ENCODE measurements at places on chromosomes 7 and 10. TPM values are rescaled to one million over a fixed set of nuclear protein-coding genes. Genes with fewer than 3 reads are reported as not detected.

The CRYGN gene
- total RNA-seq = not detected

DNA sequence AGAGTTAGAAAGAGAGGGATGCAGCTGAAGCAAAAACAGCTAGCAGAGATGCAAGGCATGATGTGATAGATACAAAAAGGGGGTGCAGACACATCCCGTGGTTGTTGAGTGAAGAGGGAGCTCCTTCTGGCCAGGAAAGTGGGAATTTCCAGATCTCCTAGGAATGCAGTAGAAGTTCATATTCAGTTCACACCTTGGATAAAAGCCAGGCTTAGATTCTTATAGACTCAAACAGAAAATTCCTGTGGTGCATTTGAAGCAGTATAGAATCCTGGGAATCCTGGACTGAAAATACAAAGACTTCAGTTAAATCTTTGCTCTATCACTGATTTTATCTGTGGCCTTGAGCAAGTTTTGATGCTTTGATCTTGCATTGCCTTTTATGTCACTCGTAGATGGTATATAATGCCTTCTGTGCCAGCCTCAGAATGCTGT lies 33.9 kb downstream of the SGPL1 start:
- no peak for DNase-seq

- no peak for DNase-seq
These were observed 244.3 kb downstream of the PRKG1 start for GRCh38 chr10:51318399-51319172.

DNA sequence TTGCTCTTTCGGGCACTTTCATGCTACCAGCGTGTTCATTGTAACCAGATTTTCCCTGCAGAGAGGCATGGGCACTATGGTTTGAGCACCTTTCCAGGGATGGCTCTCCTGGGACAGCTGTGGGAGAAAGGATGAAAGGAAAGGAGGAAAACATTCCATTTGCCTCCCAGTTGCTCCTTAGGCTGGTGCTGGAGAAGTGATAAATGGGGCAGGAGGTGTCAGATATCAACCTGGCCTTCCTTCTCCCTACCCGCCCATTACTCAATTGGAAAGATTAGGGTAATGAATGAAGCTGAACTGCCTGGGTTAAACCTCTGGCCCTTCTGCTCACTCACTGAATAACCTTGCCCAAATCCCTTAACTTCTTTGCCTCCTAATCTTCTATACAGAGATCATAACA lies 228.4 kb downstream of the PLXNA4 start:
- no peak for DNase-seq

DNA sequence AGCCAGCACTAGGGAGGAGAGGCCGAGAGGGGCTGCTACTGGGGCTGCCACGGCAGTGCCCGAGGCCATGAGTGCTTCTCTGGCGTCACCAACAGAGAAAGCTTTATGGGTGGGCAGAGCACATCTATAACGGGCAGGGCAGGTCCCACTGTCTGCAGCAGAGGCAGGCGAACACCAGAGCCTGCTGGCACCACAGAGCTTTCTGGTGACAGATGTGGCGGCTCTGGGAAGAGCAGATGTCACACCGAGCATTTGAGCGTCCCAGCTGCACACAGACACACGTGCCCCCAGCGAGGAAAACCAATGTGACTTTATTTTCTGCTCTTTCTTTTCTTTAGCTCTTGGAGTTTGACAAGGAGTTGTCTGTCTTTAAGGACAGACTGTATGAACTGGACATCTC lies 20.5 kb downstream of the NKX6-2 start:
- no peak for DNase-seq

GRCh38 chr10:15461353-15462108 lies 90.4 kb upstream of the FAM171A1 start:
- peak; percentile 28 for DNase-seq

DNA sequence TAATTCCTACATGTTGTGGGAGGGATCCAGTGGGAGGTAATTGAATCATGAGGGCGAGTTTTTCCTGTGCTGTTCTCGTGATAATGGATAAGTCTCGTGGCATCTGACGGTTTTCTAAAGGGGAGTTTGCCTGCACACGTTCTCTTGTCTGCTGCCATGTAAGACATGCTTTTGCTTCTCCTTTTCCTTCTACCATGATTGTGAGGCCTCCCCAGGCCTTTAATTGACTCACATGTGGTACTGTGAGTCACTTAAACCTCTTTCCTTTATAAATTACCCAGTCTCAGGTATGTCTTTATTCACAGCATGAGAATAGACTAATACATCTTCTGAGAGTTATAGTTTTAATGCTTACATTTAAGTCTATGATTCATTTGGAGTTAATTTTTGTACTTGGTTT lies 22.6 kb upstream of the CPN1 start:
- DNase-seq = no peak

DNA sequence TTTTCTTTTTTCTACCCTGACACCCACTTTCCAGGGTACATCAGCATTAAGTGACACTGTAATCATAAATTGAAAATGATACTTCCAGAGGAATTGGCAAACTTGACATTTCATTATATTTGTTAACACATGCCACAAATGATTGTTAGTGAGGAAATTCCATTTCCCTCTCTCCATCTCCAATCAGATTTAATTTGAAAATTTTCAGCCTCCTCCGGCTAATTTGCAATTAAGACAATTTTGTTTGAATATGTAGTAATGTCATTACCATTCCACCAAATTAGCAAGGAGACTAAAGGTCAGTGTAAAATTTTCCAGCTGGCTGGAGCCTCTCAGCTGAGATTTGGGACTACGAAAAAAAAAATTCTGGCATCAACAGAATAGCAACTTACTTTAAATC lies 242.7 kb downstream of the FOXP2 start:
- DNase-seq = no peak

- DNase-seq = no peak
These were observed 315.2 kb upstream of the ZNF32 start for GRCh38 chr10:43963793-43964425.

- DNase-seq = no peak
These were observed 172.5 kb downstream of the PRKAG2 start for GRCh38 chr7:151704299-151704959.
